ENCODE measurements at places on chromosomes 2 and 18.
A peak's percentile ranks its signal among the peaks of the same experiment; 100 is the strongest.

DNA sequence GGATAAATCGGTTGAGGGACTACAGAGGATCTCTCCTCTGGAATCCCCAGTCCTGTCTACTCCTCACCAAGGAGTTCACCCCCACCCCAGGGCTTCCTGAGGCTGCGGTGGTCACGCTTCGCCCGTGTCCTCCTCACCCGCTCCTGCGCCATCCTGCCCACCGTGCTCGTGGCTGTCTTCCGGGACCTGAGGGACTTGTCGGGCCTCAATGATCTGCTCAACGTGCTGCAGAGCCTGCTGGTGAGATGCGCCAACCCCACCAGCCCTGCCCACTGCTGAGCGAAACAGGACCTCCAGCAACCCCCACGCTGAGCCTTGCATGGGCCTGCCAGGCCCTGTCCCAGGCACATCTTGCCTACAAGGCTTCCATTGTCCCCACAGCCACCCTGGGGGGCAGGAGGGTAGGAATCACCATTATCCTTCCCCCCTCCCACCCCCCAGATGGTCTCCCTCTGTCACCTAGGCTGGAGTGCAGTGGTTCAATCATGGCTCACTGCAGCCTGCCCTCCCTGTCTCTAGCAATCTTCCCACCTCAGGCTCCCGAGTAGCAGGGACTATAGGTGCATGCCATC lies 6.7 kb upstream of the CTDSP1 start:
- DNase-seq = no peak

DNA sequence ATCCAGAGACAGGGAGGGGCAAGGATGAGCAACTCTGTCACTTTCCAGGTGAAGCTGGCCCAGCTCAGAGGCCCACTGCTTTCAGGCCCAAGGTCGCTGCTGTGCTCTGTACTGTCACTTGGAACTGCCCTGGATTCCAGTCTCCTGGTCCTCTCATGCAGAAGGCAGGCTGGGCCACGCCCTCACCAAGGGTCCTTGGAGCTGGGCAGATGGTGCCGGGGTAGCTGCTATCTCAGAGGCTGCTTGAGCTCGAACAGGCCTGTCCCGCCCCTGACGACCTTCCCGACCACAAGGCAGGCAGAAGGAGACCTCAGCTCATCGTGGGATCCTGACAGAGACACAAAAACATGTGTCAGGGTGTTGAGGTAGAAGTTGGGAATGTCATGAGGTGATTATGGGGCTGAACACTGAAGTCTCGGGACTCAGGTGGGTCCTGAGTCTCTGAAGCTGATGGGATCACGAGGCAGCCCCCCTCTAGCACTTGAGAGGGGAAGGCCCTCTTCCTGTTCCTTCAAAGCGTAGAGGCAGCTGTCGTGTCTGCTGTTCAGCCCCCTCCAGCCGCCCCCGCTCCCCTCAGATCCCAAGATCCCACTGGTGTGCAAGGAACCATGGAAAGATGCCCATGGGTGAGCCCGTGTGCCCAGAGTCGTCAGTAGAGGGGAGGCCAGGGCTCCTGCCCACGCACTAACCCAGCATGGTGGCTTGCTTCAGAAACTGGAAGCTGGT lies 78.3 kb downstream of the POLR1A start:
- DNase-seq = no peak

DNA sequence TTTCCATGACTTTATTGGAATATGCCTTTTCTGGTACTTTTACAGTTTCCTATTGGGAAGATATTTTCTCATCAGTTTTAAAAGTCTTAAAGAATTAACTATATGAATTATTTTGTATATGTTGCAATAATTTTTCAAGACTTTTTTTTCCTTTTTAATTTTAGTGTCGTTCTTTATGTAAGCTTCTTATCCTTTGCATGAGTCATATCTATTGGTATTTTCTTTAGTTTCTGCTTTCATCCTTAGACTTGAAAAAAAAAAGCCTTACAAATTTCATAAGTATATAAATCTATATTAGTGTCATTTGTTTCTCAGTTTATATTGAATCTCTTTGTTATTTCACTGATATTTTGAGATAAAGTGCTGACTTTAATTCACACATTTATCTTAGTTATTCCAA lies 94.9 kb downstream of the DSEL start:
- DNase-seq = peak; percentile 3

DNA sequence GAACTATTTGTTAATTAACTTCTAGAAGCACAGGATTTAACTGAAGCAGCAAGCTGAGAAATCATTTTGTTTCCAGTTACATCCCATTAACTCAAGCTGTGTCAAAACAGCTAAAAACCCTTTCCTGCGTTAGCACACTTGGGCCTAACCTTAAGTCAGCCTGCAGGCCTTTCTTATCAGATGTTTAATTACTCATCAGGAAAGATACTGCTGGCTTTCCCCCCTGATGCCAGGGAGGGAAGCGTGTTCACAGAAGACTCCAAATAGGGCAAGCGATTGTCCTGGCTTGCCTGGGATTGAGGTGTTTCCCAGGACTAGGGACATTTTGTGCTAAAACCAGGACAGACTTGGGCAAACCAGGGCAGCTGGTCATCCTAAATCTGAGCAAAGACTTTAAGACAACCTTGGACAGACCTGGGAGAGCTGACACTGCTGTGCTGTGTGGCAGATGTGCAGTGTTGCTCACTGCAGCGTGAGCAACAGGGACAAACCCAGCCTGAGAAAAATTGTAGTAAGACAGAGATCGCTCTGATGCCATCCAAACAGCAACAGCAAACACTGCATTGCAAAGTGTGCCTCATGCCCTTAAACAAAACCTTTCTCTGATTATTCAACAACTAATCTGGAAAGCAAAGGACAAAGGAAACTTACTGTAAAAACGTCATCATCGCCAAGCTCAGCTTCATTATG lies 100.9 kb downstream of the SPRED2 start:
- no peak for DNase-seq

GRCh38 chr2:8224347-8225190 lies 457.3 kb upstream of the ID2 start:
- no peak for DNase-seq

GRCh38 chr2:223896833-223897311 lies 48.3 kb downstream of the WDFY1 start:
- no peak for DNase-seq

GRCh38 chr2:98734823-98735260 lies 3.9 kb upstream of the MGAT4A start:
- no peak for DNase-seq

DNA sequence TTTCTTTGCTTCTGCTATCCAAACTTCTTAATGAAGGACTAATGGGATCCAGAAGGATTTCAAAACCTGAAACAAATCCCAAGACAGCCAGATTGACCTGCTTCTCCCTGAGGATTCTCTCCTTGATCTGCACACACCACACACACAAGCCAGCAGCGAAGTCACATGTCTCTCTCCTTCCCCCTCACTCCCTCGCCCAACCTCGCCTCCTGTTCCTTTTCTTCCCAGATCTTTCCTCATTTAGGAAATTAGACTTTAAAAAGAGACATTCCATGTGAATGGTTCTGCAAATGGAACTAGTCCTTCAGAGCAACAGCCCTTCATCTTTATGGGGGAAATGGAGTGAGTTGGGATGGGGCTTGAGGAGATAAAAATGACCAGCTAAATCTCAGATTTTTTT lies 639.1 kb upstream of the SETBP1 start:
- DNase-seq = no peak

GRCh38 chr18:12857215-12857905 lies 26.7 kb downstream of the PTPN2 start:
- DNase-seq = no peak

DNA sequence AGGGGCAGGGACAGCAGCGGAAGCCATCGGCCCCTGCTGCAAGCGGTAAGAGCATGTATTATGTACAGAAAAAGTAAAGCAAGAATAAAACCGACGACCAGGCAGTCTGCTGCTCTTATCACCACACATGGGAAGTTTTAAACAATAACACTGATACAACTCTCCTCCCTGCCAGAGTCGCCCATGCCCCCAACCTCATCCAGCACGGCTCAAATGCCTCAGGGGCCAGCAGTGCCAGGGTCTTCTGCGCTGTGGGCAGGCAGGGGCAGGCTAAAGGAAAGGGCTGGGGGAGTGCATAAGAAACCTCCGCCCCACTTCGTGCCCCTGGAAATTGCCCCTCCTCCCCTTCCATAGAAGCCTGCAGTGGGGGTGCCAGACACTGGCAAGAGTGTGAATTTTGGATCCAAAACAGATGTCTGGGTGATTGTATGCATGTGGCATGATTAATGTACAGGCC lies 10.1 kb downstream of the TEX51 start:
- DNase-seq = no peak

DNA sequence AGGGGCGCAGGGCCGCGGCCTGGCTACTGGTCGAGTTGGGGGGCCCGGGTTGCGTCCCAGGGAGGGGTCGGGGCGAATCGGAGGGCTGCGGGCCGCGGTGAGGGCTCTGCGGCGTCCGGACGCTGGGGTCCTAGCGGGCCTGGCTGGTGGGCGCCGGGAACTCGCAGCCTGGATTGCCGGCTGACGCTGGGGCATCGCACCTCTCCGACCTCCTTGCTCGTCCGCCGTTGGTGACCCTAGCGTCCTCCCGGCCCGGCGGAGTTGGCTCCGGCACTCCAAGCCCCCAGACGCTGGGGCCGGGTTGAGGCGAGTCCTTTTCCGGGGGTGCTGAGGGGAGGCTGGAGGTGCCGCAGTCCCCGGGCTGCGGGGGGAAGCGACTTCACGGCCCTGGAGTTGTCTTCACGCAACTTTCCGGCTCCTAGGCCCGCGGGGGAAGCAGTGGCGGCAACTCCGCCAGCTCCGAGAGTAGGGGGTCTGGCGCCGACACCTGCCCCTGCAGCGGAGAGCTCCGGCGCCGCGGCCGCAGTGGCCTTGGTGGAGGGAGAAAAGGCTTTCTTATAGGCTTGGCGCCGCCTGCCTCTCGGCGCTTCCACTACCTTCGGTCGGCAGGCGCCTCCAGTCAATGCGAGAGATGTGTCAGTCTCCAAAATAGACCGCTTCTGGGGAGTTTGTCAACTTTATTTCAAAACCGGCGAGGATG lies 70.3 kb downstream of the HAUS1 start:
- peak; percentile 53 for DNase-seq

GRCh38 chr2:101516349-101516748 lies 41.4 kb upstream of the RFX8 start:
- no peak for DNase-seq

- peak; percentile 35 for DNase-seq
Measured at GRCh38 chr18:2448565-2449151, 122.6 kb downstream of the METTL4 start.

GRCh38 chr2:191311627-191312026 lies 66.4 kb downstream of the MYO1B start:
- peak; percentile 84 for DNase-seq

DNA sequence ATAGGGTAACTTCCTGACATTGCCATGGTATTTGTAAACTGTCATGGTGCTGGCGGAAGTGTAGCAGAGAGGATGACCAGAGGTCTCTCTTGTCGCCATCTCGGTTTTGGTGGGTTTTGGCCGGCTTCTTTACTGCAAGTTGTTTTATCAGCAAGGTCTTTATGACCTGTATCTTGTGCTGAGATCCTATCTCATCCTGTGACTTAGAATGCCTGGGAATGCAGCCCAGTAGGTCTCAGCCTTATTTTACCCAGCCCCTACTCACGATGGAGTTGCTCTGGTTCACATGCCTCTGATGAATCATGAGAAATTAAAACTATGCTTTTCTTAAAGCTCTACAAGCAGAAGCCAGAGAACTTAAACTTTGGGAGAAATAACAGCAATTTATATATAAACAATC lies 12.7 kb upstream of the NFU1 start:
- DNase-seq = peak; percentile 70

- DNase-seq = no peak
Measured at GRCh38 chr18:24846138-24846537, 385.7 kb downstream of the HRH4 start.

DNA sequence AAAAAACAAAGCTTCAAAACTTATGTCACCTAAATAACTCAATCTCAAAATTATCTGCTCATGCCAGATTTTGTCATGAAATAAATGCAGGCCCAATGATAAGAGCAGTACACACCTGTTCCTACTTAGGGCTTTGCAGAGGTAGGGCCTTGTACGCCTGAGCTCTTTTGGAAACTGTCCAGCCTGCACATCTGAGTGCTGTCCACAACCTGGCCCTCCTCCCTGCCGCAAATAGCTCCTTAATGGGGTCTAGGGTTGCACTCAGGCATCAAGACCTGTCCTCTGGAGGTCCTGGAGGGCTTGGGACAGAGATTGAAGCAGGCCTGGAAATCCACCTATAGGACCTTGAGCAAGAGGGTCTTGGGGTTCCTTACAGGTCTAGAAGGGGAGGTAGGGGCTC lies 115.4 kb upstream of the CCDC195 start:
- DNase-seq = no peak
